ENCODE measurements at places on chromosomes 12 and 14.

DNA sequence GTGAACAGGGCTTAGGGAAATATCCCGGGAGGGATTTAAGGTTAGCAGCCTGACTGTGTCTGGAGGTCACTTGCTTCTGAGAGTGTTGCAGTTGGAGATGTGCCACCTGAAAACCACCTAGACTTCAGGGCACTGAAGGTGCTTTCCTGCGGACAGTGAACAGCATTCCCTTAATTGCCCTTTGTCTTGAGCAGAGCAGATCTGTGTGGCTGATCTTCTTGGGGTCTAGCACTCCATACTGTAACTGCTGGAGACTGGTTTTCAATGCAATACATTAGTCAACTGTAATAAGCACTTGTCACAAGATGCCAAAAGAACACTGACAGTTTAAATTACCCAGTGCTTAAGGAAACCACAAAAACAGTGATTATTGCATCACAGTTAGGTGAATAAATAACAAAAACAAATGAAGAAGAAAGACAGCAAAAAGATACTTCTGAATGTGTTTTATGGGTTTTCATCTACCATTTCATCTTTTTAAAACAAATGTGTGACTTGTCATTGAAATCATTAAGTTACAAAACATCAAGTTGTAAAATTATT lies 111.8 kb downstream of the PRIMA1 start:
- DNase-seq = no peak

GRCh38 chr12:41466802-41467201 lies 278.7 kb downstream of the PDZRN4 start:
- DNase-seq = no peak

DNA sequence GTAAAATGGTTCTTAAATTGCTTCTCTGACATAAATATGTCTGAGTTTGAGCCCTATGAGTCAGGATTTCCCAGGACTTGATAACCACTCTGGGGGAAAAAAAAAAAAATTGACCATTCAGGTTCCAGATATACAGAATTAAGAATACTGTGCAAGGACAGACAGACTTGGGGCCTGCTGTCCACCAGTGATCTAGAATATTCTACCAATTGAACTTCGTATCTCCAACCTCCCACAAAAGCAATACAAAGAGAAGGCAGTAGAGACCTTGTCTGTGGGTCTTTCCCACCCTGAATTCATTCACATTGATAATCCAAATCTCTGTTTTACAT lies 4.1 kb downstream of the SINHCAF start:
- DNase-seq = no peak

DNA sequence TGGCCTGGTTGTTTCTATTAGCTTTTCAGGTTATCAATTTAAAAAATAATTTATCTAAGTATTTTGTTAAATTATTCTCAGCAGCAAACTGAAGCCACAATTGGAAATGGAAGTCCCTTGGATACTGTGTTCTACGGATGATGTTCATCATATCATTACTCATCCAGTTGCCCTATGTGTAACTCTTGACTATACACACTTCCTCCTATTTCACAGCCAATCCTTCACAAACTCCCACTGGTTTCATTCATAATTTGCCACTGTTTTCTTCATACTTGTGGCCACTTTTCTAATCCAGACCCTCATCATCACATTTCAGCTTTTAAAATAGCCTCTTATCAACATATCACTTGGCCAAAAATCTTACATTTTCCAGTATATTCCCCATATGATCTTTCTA lies 84.0 kb downstream of the CATSPERB start:
- no peak for DNase-seq

- no peak for DNase-seq
These were observed 61.7 kb downstream of the ITPK1 start for GRCh38 chr14:93054006-93054405.

DNA sequence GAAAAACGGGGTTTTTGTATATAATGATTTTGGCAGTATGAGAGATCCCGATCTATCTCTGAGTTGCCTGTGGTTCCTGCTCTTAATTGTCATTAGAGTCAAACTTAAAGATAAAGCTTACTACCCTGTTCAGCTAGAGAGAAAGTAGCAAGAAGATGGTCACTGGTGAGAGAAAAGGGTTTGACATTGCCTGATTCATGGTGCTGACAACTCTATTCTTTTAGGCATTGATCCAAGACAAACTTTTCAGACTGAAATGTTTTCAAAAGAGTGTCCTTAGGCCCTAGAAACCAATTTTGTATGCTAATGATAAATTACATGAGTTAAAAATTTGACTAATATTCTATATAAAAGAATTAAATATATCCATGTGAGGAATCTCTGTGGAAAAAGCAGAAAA lies 35.1 kb downstream of the PELI2 start:
- DNase-seq = no peak

- DNase-seq = no peak
These were observed 348.5 kb downstream of the EGLN3 start for GRCh38 chr14:33602396-33602795.

- no peak for DNase-seq
These were observed 14.1 kb downstream of the KCNH3 start for GRCh38 chr12:49552899-49553298.

DNA sequence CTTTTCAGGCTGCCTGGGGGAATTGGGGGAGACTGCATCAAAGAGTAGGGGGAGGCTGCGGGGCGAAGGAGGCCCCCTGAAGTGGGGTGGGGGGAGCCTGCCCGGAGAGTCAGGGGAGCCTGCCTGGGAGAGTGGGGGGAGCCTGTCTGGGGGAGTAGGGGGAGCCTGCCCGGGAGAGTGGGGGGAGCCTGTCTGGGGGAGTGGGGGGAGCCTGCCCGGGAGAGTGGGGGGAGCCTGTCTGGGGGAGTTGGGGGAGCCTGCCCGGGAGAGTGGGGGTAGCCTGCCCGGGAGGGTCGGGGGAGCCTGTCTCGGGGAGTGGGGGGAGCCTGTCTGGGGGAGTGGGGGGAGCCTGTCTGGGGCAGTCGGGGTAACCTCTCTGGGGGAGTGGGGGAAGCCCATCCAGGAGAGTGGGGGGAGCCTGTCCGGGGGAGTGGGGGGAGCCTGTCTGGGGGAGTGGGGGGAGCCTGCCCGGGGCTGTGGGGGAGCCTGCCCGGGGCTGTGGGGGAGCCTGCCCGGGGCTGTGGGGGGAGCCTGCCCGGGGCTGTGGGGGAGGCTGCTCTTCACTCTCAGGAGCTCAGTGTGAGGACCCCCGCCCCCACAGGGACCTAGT lies 6.5 kb upstream of the DEGS2 start:
- no peak for DNase-seq

All from germinal center (tissue), 1 donor.